ENCODE measurements at places on chromosomes 2 and 18.

GRCh38 chr2:157468931-157469708, 25.2 kb upstream of the CYTIP start:
- DNase-seq: no peak

DNA sequence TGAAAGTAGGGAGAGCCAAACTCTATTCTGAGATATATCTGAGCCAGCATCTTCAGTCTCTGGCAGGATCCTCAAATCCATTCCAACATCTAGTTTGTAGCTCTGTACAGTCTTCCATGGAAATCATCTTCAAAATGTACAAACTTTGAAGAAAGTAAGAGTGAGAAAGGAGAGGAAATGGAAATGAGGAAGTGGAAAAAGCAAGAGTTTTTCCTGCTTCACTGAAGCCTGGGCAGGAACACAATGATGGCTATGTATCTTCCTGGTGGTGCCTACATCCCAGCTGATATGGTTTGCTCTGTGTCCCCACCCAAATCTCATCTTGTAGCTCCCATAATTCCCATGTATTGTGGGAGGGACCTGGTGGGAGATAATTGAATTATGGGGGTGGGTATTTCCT, 4.1 kb upstream of the RPIA start:
- no peak for DNase-seq

- no peak for DNase-seq
Observed at GRCh38 chr2:11154016-11154922, 998 bp upstream of the SLC66A3 start.

DNA sequence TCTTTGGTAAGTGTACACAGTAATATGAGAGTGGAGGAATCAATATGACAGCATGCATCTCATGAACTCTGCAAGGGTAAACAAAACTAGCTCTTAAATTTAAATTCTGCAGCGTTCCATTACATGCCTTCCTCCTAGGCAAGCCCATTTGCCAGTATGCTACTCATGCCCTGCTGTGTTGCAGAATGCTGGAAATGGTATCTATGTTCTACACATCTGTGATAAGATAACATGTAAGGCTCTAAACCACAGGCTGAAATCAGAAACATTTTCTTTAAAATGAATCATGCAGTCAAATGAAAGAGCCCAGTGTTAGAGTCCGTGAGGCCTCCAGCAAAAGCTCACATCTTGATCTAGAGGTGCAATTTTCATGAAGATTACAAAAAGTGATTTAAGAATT, 112.8 kb upstream of the FN1 start:
- DNase-seq: no peak

DNA sequence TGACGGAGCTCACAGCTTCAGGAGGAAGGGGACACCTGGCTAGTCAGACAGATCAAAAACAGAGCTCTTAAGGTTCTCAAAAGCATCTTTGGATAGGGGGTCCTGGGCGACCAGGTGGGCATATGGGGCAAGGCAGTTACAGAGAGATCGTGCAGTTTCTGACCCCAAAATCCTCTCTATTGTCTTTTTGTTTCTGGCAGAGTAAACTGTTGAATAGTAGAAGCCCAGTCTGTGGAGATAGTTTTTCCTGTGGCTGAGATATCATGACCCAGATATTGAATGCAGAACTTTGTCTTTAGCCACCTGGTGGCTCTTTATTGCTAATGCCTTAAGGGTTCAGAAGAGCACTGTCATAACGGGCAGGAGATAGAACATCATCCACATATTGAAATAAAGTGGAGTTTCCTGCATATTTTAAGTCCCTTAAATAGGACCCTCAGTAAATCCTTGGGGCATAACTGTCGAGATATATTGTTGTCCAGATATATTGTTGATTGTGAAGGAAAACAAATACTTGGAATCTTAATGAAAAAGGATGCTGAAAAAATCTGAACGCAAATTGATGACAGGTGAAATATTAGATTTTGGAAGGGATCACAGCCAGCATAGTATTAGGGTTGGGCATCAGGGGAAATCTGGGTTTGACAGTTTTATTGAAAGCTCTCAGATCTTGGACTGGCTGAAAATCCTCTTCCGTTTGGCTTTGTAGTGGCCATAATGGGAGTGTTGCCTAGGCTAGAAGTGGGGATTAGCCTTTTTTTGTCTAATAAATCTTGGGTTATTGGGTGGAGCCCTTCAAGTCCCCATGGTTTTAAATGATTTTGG, 14.1 kb upstream of the ZDBF2 start:
- no peak for DNase-seq

DNA sequence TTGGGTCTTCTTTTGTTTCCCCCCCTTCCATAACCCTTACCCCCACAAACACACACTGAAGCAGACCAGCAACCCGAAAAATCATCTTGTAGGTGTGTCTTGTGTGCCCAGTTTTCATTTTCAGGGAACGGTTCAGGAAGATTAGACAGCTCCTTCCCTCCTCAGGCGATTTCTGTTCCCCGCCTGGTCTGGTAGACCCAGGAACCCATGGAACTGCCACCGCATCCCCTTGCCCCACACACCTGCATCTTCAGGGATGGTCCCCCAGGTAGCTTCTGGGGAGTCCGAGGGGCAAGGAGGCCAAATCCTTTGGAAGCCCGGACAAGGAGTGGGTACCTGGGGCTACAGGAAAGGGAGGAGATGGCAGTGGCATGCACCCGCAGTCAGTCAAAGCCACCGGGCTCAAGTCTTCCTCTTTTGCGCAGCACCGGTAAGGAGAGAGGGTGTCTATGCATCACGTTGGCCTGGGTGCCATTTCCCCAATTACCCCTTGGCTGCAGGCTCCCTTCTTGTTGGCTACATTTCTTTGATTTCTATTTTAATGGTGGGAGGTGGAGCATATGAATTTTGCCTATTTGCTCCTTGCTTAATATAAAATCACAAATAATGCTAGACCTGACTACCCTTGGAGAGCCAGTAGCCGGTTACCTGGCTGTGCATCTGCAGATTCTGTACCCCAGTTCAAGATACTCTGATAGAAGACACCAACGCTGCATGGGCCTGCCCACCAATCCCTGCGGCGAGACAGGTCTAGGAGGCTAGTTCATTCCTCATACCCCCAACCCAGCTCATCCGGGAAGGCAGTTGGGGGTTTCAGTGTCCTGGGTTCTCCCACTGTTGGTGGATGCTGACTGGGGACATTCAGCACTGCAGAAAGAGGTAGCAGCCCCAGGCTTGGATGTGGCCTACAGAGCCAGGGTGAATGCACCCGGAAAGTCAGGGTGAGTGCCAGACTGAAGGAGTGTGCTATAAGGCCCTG, 30.0 kb upstream of the ATP6V1B1 start:
- DNase-seq: no peak

DNA sequence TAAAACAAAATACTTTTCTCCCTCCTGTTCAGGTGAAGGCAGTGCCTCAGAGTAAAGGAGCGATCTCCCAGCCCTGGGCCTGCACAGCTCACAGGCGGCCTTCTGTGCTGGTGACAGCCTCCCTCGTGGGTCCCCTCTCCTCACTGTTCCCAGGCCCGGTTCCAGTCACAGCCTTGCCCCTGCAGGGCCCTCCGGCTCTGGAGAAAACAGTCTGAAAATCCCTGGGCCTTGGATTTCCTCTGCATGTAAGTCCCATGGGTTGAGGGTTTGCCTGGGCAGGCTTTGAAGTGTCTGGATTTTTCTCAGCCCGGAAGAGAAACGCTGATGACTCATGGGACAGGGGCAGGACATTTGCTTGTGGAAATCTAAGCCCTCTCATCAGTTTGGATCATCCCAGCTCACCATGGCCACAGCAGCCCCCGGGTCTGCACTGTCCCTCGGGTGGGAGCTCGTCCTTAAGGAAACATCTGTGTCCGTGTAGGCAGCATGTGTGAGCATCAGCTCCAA, 186.1 kb upstream of the RAB12 start:
- DNase-seq: no peak

- DNase-seq: no peak
Observed at GRCh38 chr2:191266201-191266600, 21.0 kb downstream of the MYO1B start.

- no peak for DNase-seq
Observed at GRCh38 chr2:102106133-102106556, 36.4 kb upstream of the IL1R1 start.

DNA sequence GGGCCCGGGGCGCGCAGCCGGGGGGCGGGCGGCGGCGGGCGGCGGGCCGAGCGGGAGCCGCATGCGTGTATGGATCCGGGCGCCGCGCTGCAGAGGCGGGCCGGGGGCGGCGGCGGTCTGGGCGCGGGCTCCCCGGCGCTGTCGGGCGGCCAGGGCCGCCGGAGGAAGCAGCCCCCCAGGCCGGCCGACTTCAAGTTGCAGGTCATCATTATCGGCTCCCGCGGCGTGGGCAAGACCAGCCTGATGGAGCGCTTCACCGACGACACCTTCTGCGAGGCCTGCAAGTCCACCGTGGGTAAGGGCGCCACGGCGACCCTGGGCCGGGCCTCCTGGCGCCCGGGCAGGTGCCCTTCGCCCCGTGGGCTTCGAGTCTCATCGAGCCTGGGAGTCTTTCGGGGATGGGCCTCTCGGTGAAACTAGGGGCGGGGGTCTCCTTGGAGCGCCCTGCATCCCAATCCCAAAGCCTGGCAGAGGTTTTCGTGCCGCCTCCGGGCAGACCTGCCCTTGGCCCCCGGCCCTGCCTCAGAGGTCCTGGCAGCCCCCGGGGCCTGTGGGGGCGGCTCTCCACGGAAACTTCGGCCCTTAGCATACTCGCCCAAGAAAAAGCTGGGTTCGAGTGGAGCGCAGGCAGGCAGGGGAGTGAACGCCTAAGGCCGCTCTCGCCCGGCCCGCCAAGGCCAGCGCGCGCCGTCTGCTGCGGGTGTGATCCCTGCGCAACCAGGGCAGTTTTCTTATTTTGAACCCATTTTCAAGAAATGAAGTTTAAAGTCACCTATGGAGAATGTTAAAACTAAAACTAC, 622 bp downstream of the RAB12 start:
- DNase-seq: peak; percentile 25

- DNase-seq: peak; percentile 44
Observed at GRCh38 chr2:119753041-119753929, 6.4 kb upstream of the PTPN4 start.

GRCh38 chr2:207935991-207936370, 89.3 kb downstream of the PLEKHM3 start:
- no peak for DNase-seq

- no peak for DNase-seq
Observed at GRCh38 chr2:177667626-177668025, 275.1 kb downstream of the AGPS start.

- no peak for DNase-seq
Observed at GRCh38 chr2:122486705-122487415, 731.4 kb downstream of the TSN start.

GRCh38 chr2:29923110-29923721, 1.8 kb upstream of the ALK start:
- DNase-seq: peak; percentile 55

GRCh38 chr18:69843015-69843414, 104.7 kb downstream of the CD226 start:
- DNase-seq: no peak

DNA sequence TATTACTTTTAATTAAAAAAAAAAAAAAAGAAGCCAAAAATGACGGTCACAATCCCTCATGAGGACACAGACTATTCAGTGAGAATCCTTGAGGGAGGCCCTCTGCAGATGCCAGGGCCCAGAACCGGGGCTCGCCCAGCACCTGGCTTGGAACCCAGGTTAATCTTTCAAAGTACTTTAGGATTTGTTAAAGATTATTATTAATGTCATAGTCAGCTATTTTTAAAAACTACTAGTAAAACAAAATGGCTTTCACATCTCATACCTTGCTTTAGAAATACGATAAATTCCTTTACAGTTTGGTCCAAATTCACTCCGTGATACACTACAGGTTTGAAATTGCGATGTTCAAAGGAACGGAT, 27.1 kb downstream of the C2orf76 start:
- no peak for DNase-seq

GRCh38 chr2:56648802-56649201, 465.0 kb downstream of the CCDC85A start:
- DNase-seq: no peak

DNA sequence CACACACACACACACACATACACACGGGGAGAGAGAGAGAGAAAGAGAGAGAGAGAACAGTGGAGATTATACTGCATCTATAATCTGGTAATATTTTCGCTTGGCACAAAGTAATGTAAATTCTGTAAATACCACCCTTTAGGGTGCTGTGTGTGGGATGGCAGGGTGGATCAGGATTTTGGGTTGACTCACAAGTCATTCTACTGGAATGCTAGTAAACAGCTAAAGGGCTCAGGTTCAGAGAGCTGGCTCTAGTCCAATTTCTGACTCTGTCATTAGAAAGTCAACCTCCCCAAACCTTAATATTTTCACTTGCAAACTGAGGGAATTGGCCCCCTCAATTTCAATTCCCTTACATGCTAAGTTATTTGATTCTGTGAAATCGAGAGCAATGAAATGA, 308.3 kb downstream of the TSN start:
- no peak for DNase-seq

GRCh38 chr2:332592-332991, 44.7 kb upstream of the ALKAL2 start:
- DNase-seq: no peak

DNA sequence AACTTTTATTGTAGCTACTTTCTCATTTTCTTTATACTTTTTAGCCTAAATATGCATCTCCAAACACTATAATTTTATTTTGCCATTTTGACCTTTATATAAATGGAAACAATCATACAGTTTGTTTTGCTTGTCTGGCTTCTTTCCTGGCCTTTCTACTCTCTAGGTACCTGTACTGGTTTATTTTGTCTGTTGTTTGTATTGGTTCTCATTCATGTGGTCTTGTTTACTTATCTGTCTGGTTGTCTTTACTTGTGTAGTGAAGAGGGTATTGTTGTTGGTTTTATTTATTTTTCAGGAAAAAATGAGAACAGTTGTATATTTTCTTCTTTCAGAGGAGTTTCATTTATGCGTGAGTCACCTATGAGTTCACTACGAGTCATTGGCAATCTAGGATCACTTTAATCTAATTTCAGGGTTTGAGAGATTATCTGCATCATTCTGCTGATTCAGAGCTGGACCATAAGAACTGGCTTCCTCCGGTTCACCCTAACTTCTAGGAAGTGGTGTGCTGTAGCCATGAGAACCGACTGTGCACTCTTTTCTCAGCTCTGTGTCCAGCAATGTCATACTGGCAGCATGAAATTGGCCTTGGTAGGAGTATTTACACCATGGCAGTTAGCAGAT, 33.1 kb upstream of the HDAC4 start:
- no peak for DNase-seq

GRCh38 chr18:22838221-22838620, 94.9 kb upstream of the RBBP8 start:
- DNase-seq: no peak

DNA sequence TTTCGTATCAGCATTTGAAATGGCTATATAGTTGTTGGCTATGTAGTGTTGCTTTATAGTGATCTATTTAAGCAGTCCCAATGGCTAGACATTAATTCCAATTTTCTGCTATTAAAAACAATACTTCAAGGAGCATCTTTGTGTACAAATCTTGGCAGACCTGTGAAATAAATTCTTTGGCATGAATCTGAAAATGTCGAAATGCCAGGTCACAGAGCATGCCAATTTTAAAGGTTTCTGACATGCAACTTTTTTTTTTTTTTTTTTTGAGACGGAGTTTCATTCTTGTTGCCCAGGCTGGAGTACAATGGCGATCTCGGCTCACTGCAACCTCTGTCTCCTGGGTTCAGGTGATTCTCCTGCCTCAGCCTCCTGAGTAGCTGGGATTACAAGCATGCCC, 26.8 kb upstream of the CABLES1 start:
- DNase-seq: no peak

Data from DND-41 (cell line).